ENCODE measurements at places on chromosomes 5 and 9.

GRCh38 chr5:22557251-22557650 is 295.9 kb downstream of the CDH12 start:
- DNase-seq: no peak

- DNase-seq: no peak
Measured at GRCh38 chr5:38783011-38783561, 62.7 kb upstream of the OSMR start.

GRCh38 chr9:35272989-35273388 is 111.2 kb downstream of the UNC13B start:
- DNase-seq: no peak

GRCh38 chr9:32423371-32423770 is 38.9 kb downstream of the ACO1 start:
- DNase-seq: no peak

DNA sequence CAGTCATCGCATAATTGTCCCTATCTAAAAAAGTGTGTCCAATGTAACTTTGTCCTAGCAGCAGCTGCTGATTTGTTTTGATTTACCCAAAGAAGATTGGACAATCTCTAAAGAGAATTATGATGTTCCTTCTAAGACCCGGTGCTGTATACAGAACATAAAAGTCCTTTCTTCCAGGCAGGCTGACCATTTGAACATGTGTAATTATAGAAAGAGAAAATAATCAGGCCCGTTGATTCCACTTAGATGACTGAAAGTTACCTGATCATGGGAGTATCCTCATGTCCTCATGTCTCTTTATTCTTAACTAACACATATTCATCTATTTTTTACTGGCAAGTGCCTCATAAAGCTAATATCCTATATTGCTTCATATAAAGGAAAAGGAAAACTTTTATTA is 164.1 kb upstream of the MRPS30 start:
- no peak for DNase-seq

DNA sequence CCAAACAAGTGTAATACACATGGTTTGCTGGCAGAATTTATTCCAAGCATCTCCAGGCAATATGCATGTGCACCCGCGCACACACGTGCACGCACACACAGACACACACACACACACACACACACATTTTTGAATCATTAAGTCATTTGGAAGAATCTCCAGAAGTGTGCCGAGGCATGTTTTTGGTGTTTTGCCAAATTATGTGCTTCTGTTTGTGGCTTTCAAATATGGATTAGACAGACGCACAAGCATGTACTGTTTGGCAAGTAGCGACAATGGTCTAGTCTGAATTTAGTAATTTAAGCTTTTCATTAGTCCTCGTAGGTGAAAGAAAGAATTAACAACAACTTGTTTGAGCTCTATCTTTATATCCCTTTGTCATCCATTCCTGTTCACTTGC is 36.7 kb downstream of the NFIB start:
- DNase-seq: no peak

GRCh38 chr9:71485326-71485725 is 283.0 kb downstream of the CEMIP2 start:
- DNase-seq: no peak

DNA sequence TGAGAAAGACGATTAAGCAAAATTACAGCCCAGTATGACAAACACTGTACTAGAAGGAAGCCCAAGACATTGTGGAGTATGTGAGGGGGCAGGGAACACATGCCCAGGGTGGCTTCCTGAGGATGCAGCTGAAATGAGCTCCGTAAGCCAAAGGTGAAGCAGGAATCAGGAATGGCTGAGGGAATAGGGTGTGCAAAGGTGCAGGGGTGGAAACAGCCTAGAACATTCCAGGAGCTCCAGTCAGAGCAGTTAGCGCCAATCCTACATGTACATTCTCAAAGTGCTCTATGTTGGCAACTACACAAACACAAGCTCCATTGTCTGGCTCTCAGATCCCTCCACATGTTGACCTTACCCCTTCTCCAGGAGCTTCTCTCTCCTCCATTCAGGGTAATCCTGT is 257.9 kb downstream of the MAN2A1 start:
- no peak for DNase-seq

Measured in inflammatory macrophage (primary cell).